ENCODE measurements at places on chromosomes 5 and 9.

DNA sequence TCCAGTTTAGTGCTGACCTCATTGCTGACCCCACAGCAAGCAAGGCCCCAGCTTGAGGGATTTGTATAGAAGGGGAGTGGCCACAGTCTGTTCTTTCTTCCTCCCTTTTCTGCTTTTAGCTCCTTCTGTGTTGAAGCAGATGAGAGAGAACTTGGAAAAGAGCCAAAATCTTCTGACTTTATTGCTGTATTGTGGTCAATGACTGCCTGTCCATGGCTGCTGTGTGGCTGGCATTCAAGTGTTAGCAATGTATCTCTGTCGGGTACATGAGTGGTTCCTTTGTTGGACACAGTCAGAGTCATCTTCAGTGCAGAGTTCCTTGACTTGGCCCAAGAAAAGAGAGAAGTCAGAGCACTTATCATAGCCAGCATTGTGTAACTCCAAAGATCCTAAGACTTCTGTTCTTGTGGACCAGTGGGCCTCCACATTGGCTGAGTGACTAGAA is 154.1 kb downstream of the LRRC70 start:
- DNase-seq, result peak; percentile 9

GRCh38 chr5:168819004-168819621 is 239.9 kb upstream of the PANK3 start:
- DNase-seq, result no peak

- DNase-seq, result no peak
Observed at GRCh38 chr9:69193685-69194032, 19.6 kb downstream of the TJP2 start.

- no peak for DNase-seq
Observed at GRCh38 chr5:72283358-72283757, 36.7 kb downstream of the MRPS27 start.

GRCh38 chr9:80157561-80157983 is 585.8 kb downstream of the TLE4 start:
- no peak for DNase-seq

- DNase-seq, result no peak
Observed at GRCh38 chr9:10032166-10032565, 580.6 kb downstream of the PTPRD start.

DNA sequence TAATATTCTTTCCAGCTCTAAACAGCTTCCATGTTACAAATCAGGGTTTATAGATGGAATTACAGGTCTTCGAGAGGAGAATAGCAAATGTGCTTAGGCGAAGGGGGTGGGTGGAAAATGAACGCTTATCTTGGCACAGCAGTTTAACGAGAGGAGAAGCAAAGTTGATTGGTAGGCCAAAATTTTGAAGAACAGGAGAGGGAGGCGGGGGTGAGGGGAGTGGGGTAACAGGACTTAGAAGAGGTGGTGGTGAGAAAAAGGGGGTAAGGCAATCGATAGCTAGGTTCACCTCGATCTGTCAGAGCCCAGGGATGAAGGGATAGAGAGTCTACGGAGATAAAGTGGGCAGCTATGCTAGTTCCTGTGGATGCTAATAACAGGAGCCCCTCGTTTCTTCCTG is 764 bp downstream of the ANKRA2 start:
- DNase-seq, result peak; percentile 2

- no peak for DNase-seq
Observed at GRCh38 chr5:56607074-56607473, 208.3 kb upstream of the MAP3K1 start.

DNA sequence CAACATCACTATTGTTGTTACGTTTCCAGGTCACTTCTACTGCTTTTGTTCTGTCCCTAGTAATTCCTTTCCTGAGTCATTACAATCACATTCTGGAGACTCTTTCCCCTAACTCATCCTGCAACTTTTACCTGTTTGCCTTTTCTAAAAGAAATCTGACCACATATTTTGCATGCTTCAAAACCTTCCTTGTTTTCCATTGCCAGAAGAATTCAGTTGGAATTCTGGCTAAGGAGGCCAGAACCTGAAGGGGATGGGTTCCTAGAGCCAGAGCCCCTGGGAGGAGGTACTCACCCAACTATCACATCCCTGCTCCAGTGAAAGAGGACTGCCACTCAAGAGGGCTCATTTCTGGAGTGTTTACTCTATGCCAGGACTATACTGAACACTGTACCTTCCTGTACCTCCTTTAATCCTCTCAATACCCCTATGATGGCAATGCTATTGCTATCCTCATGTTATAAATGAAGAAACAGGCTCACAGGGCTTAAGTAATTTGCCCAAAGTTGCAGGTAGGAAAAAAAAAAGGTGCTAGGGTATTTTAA is 42.8 kb upstream of the MAST4 start:
- no peak for DNase-seq

DNA sequence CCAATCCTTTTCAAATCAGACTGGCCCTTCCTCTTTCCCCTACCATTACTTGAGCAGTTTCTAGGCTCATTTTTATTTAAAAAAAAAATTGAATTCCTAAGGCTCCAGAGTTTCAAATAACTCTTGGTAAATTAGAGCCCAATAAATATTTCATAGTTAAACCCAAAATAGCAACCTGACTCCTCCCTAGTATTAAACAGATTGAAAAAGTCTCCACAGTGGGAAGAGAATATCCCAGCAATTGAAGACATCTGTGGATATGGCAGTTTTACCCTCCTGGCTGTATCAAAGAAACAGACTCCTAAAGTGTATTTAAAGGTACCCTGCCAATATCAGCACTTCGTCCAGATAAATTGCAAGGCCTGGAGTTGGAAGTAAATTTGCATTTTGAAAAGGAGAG is 52.7 kb upstream of the GDNF start:
- DNase-seq, result no peak

Measured in HL-60 (cell line).